ENCODE measurements at places on chromosomes 7 and 10. TPM values are rescaled to one million over a fixed set of nuclear protein-coding genes. Genes with fewer than 3 reads are reported as not detected.

ATRNL1 gene
- 5.8 TPM for total RNA-seq

LAMB4 gene
- not detected for total RNA-seq

DNA sequence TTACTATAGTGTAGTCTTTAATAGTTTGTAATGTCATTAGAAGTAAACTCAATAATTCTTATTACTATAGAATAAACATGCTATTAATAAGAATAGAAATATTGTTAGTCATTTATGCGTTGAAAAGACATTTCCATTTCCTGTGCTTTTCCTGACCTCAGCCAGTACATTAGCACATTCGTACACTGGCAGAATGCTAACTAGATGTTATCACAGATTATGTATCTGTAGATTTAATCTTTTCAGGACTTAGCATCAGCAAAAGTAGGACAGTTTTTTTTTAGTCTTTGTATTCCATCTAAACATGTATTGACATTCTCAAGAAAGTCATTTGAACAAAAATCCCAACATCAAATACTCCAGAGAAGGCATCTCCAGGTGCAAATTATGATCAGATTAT, 158.5 kb downstream of the EXOC4 start:
- no peak for DNase-seq

DNA sequence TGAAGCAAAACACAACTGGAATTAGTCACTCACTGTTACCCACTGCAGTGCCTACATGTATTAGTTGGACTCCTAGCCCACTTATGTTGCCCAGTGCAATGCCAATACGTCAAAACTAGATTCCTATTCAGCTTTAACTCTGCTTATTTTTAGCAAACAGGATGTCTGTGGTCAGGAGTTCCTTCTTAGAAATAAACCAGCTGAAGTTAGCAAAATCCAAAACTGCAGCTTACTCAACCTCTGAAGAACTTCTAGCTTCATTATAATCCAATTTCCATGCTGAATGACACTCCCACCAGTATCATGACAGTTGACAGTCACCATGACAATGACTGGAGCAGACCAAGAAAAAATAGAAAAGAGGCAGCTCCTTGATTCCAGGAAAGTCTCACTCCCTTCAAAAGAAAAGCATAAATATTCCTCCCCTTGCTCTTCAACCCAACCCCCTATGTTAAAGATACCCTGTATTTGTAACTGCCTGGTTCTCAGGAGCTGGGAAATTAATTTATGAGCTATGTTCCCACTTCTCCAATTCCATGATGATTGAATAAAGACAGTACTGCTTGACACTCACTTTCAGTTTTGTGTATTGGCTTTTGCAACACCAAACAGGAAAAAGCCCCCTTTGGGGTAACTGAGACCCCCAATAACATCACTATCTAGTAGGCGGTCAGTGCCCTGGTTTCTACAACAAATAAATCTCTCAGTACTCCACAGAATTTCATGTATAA, 327.4 kb downstream of the SORCS1 start:
- no peak for DNase-seq

GRCh38 chr7:41256186-41256945, 446.5 kb downstream of the INHBA start:
- DNase-seq, result no peak

- no peak for DNase-seq
These were observed at the start of gene ICA1 for GRCh38 chr7:8261711-8262695. Gene ICA1, minus strand, starts transcription at chr7:8262167. Its CDS starts 26,241 bp downstream, at chr7:8235926.

FAM25C gene
- not detected for total RNA-seq

- DNase-seq, result no peak
These were observed 1.5 kb upstream of the INSIG1 start for GRCh38 chr7:155296006-155296787.

- DNase-seq, result no peak
These were observed 1.6 kb downstream of the ADCK2 start for GRCh38 chr7:140674356-140674800.

FAM170B gene
- total RNA-seq, result not detected

DNA sequence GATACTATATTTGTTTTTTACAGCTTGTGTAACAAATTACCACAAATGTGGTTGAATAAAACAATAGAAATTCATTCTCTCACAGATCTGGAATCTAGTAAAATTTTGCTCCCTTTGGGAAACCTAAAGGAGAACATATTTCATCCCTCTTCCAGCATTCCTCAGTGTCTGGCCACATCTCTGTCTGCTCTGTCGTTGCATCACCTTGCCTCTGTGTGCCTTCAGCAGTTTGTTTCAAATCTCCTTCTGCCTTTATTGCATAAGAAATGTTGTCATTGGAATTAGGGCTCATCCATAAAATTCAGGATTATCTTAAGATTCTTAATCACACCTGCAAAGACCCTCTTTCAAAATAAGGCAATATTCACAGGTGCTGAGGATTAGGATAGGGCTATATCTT, 14.5 kb downstream of the OR2A14 start:
- DNase-seq, result no peak

DNA sequence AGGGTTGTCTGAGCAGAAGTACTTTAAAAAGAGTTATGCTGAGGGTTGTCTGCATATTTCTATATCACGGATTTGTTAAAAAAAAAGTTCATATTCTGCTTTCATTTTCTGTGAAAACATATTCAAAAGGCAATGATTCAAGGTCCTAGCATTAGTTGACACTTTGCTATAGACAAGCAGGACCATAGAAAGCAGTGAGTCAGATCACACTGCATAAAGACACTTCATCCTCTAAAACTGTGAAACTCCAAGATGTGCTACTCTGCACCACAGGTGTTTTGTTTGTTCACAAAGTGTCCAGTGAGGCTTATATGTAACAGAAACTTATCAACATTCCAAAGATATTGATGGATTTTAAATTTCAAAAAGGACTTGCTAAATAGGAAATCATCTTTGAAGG, 47.0 kb downstream of the SPAM1 start:
- no peak for DNase-seq

CXCL12 gene
- 22.0 TPM for total RNA-seq

DNA sequence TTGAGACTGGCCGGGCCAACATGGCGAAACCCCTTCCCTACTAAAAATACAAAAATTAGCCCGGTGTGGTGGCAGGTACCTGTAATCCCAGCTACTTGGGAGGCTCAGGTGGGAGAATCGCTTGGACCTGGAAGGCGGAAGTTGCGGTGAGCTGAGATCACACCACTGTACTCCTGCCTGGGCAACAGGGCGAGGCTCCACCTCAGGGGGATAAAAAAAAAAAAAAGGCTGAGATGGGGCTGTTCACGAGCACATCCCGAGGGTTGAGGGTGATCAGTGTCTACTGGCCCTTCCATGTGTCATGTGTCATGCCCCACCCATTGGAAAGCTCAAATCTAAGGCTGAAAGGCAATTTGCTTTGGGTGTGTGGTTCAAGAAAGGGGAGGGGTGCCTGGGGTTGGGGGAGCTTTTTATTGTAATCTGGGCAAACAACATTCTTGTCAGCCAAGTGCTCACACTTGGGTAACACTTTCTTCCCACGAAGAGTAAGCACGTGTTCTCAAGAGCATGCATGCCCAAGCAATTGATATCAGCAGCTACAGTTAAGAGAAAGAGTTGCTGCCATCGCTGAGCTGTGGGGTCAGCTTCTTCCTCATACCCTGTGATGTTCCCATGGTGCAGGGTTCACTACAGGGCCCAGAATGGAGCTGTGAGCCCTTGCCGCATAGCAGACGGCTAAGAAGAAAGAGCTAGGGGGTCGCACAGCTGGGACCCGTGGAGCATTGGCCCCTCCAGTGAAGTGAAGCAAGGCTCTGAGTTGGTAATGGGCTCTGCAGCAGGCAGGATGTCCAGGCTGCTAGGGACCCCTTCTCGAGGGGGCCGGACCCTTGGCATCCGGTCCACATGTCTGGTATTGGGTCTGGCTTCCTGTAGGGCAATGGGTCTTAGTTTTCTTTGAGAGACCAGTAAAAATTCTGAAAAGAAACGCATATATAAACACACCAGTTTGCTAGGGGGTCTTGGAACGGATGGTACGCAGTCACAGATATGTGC, 9.9 kb upstream of the ACSL5 start:
- no peak for DNase-seq

TRPV5 gene
- total RNA-seq, result not detected

DNA sequence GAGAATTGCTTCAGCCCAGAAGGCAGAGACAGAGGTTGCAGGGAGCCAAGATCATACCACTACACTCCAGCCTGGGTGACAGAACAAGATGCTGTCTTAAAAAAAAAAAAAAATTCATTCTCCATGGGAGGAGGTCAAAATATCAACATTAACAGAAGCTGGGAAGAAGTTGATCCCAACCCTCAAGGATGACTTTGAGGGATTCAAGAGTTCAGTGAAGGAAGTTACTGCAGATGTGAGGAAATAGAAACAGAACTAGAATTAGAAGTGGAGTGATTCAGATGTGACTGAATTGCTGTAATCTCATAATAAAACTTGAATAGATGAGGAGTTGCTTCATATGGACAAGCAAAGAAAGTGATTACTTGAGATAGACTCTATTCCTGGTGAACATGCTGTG, 19.7 kb upstream of the RPEL1 start:
- DNase-seq, result no peak

GRCh38 chr7:45938626-45939302, 17.7 kb upstream of the IGFBP3 start:
- no peak for DNase-seq

- DNase-seq, result no peak
These were observed 430.3 kb upstream of the NRP1 start for GRCh38 chr10:33764694-33765185.

RNF32 gene
- 0.85 TPM for total RNA-seq

DNA sequence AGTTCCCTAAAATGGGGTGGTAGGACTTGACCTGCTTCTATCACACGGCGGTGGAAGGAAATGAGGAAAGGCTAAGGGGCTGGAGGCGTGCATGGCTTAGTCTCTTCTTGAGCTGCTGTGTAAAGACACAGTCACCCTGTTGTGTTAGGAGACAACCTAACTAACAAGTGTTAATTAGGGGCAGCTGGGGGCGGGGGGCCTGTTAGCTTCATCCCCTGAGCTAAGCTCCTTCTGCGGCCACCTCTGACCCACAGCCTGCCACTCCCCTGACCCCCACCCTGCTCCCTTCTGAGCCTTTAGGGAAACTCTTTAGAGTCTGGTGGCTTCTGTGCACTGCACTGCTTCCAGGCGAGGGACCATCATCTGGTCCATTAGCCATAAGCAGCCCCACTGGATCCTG, 28.0 kb downstream of the COL17A1 start:
- no peak for DNase-seq

DNA sequence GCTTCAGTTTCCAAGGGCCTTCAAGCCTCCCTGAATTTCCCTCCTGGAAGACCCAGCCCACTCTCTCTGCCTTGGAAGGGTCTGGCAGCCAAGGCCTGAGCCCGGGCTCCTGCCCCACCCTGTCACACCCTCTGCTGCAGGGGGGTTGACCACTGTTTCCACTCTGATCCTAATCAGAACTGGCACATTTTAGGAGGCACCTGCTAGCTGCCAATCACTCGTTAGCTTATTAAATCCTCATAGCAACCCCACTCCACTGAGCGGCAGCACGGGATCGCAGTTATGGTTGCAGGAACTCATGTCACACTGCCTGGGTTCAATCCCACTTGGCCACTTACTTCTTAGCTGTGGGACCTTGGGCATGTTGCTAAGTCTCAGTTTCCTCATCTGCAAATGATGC, 12.9 kb downstream of the HSPB1 start:
- peak; percentile 63 for DNase-seq

DNA sequence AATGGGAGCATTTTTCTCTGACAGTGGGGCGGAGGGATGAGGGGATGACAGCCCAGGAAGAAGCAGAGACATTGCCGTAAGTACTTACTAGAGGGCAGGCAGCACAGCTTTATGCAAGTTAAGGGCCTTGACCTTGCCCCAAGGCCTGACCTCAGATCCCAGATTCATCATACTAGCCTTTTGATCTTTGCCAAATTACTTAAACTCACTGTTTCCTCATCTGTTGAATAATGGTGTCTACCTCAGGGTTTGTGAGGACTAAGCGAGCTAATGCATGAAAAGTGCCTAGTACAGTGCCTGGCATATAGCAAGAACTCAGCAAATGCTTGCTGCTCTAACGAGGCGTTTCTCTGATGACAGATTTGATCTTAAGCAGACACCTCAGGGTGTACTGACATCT, 3.5 kb upstream of the SEMA4G start:
- DNase-seq, result no peak

- no peak for DNase-seq
These were observed 199.7 kb downstream of the EXOC4 start for GRCh38 chr7:133452577-133452976.

NRCAM gene
- 0.23 TPM for total RNA-seq

ELMO1 gene
- total RNA-seq, result 8.4 TPM

DNA sequence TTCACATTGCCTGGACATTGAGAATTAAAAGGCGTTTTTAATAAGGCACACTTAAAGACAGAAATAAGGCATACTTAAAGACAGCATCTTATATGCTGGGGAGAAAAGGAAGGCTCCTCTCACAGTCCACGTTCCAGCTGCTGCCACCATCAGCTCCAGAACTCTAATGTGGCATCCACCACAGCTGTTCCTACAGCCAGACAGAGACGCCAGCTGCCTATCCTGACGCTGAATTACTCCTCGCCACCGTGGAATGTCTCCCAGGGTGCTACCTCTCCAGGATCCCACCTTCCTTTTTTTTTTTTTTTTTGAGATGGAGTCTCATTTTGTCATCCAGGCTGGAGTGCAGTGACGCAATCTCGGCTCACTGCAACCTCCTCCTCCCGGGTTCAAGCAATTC, 30.8 kb downstream of the SLC37A3 start:
- DNase-seq, result no peak

DNA sequence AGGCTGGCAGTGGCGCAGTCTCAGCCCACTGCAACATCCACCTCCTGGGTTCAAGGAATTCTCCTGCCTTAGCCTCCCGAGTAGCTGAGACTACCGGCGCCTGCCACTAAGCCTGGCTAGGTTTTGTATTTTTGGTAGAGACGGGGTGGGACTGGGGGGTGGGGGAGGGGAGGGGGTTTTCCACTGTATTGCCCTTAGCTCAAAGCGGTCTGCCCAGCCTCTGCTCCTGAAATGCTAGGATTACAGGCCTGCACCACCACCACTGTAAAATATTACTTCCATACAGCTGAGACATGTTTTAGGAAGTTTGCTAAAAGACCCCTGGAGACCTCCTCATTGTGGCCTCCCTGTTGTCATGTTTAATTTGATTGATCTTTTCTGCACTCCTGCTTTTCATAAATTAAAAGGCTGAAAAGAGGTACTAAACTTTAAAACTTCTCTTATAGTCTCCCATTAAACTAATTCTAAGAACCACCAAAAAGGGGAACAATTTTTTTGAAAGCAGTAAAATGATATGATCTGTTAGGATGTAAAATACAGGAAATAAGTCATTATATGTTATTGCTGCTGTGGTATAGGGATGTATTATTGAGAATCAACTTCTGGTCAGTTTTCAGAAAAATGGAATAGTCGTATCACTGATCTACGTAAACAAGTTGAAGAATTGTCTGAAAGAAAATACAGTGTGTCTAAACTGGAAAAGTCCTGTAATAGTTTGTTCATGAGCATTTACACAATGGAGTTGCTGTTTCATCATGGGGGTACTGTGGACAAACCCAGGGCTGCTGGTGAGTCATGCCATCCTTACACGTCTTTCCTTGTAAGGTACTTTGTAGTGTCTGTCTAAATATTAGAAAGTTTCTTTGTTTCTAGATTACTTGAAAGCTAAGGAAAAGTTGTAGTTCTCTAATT, 72.9 kb upstream of the TMEM248 start:
- no peak for DNase-seq
